Left renal cortex interstitium (tissue), 4 donors: ENCODE measurements at places on chromosomes 13 and 19.

- DNase-seq: no peak
Observed at GRCh38 chr19:10222201-10222890, 8.8 kb downstream of the S1PR2 start.

- no peak for DNase-seq
Observed at GRCh38 chr19:35743640-35744429, 1.4 kb downstream of the U2AF1L4 start.

GRCh38 chr19:58034477-58034793 is 610 bp downstream of the ZSCAN1 start:
- no peak for DNase-seq

DNA sequence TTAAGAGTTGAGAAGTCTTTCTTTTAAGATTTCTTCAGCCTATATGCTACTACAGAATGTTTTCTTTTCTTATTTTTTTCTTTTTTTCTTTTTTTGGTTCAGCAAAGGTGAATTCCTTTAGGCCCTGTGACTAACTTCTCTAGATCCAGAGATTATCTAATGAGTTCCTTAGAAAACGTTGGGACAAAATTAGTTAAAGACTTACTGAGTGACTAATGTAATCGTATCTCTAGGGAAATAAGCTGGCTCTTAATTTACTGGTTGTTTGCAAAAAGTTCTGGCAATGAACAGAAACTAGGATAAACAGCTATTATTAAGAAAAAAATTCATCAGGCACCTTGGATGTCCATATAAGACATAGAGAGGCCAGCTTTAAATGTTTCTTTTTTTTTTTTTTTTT is 30.7 kb upstream of the CSNK1A1L start:
- no peak for DNase-seq

DNA sequence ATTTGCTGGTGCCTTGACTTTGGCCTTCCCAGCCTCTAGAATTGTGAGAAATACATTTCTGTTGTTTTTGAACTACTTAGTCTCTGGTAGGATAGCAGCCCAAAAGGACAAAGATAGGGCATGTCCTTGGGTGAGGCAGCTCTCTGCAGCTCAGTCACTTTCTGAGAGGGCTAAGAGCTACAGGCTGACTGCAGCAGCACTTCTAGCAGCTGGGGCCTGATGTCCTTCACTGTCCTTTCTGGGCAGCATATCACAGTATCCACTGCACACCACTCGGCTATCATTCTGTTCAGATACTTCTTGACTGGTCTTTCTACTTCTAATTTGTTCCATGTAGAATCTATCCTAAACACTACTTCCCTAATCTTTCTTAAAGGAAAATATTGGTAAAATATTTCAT is 68.5 kb upstream of the CLDN10 start:
- no peak for DNase-seq

GRCh38 chr19:30450100-30450499 is 77.9 kb downstream of the ZNF536 start:
- DNase-seq: no peak

DNA sequence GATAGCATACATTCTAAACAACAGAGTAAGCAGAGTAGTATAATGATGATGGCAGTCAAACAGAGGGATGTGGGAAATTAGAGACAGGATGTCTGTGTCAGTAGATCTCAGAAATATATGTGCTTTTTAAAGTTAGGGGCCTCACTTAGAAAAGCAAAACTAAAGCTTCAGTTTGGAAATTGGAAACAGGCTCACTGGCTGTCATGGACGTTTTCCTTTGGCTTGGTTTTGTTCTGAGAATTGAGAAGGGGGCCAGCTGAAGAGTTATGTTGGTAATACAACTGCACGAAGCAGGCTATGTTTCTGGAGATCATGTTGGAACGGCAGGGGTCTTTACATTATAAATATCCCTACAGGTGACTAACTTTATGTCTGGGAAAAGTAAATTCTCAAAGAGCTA is 261.3 kb downstream of the LMO7 start:
- no peak for DNase-seq

DNA sequence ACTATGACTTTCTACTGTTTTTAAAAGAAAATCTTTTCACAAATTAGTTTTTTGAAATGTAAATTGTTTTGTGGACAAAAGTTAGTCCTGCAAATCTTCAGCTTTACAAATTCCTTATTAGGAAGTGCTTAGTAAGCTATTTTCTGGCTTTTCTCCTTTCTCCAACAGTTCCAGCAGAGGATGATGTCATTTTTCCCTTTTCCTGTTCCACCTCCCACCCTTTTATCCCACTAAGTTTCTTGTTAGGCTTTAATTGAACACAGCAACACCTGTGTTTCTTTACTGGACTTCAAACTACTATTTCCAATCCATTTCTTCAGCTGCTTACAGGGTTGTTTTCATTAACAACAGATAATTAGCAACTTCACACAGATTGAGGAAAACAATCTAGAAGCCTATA is 389.2 kb downstream of the NDFIP2 start:
- DNase-seq: no peak

- DNase-seq: no peak
Observed at GRCh38 chr13:97491452-97491851, 57.5 kb downstream of the RAP2A start.

GRCh38 chr13:95530178-95530577 is 22.3 kb upstream of the CLDN10 start:
- no peak for DNase-seq

GRCh38 chr13:98761986-98762616 is 9.6 kb upstream of the SLC15A1 start:
- no peak for DNase-seq

DNA sequence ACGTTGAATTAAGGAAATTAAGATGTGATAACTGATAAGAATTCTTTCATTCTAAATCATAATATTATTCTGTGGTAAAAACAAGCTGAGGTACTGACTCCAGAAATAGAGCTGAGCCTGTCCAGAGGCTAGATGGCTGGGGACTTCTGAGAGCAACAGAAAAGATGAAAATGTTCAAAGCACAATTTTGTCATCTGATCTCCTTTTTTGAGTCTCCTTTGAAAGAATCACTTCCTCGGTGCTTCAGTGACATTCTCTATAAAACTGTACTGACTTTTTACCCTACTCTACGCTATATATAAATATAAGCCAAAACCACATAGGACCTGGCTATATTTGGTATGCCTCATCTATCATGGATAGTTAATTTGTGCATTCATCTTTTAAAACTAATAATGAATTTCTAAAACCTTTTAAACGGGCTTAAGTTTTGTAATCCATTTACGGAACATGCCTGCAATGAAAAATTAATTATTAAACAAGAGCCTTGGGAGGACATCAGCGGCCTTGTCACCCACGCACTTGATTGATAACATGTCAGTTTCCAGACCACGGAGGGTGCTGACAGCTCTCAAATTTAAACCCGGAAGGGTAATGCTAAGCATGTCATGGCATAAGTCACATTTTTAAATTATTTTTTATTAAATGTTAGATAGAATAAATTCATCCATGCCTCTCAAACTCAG is 235.5 kb downstream of the PCDH9 start:
- DNase-seq: no peak

DNA sequence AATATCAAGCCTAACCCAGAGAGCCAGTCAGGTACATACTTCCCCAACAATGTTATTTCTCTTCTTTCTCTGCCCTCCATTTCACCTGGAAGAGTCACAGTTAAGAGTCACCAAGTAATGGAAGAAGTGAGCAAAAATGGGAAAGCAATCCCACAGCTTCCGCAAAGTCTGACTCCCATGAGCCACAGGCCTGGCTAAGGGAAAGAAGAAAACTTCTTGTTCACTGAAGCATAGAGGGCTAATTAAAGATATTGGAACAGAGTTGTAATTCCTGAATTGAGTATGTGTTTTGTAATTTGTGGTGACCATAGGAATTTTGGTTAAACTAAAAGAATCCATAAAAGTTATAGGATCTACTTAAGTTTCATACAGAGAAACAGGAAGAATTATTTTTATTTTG is 830.9 kb upstream of the PCDH20 start:
- DNase-seq: no peak

GRCh38 chr19:1947651-1948209 is 6.8 kb downstream of the CSNK1G2 start:
- DNase-seq: no peak

- no peak for DNase-seq
Observed at GRCh38 chr13:82002710-82003109, 1661.8 kb upstream of the SPRY2 start.

DNA sequence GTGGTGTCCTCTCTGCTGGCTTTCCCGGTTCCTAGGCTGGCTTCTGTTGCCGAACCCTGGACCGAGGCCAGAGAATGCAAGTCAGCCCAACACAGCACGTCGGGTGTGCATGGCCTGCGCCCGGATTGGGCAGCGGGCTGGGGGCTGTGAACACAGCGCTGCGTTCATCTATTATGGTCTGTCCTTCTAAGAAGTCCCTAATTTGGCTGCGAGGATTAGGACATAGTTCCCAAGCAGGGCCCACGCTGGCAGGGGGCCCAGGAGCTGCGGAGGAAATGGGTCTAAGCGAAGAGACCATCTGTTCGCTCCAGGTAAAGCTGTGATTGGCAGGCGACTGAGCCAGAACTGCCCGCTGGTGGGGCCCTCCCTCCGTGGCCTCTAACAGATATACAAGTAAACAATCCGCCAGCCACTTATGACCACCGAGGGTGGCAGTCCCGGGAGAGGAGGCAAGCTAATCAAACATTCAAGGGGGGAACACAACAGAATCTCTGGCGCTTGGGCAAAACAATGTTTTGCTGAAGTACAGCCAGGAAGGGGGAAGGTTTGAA is 6.0 kb downstream of the SYCE2 start:
- no peak for DNase-seq

GRCh38 chr13:34779171-34779570 is 162.9 kb upstream of the NBEA start:
- no peak for DNase-seq

GRCh38 chr19:29645491-29645867 is 19.8 kb upstream of the PLEKHF1 start:
- no peak for DNase-seq

DNA sequence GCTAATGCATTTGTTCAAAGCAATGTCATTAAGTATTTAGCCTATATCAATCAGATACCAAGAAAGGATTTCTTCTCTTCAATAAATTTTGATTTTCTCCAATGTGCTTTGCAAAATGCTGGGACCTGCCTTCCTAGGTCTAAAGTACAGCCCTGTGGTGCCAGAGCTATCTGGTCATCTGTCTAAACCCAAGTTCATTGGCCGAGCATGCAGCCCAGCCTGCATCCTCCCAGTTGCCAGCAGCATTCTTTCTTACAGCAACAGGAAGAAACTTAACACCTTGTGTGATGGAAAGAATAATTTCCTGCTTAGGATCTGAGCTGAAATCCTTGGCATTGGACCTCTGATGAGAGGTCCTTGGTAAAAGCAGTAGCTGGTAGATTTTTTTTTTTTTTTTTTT is 310.0 kb downstream of the RBM26 start:
- no peak for DNase-seq

DNA sequence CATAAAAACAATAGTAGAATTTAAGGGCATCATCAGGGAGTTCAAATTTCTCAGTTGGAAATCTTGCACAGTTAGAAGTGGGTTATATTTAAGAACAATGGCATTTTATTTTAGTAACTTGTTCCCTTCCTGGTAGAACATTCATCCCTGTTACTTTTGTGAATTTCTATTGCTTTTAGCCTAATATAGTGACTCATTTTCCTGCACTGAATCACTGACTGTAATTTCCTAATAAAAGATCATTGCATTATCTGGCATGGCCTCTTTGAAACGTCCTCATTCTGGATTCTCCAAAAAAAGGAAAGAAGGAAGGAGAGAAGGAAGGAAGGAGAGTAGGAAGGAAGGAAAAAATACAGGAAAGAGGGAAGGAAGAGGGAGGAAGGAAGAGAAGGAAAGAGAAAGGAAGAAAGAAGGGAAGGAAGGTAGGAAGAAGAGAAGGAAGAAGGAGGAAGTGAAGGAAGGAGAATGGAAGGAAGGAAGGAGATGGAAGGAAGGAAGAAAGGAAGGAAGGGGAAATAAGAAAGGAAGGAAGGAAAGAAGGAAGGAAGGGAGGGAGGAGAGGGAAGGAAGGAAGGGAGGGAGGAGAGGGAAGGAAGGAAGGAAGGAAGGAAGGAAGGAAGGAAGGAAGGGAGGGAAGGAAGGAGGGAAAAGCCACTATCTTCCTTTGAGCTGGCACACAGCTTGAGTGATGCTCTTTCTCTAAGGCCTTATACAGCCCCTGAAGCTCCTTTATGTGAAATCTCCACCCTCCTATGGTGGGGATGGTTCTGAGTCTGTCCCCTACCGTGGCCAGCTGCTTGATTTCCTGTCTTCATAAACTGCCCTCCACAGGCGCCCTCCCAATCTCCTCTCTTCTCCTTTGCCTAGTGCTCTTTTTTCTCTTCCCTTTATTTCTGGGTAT is 29.8 kb upstream of the TM9SF2 start:
- no peak for DNase-seq

GRCh38 chr13:113207890-113208420 is 514 bp downstream of the PCID2 start:
- DNase-seq: no peak

- DNase-seq: no peak
Observed at GRCh38 chr19:41161903-41162302, 31.1 kb upstream of the CYP2S1 start.

DNA sequence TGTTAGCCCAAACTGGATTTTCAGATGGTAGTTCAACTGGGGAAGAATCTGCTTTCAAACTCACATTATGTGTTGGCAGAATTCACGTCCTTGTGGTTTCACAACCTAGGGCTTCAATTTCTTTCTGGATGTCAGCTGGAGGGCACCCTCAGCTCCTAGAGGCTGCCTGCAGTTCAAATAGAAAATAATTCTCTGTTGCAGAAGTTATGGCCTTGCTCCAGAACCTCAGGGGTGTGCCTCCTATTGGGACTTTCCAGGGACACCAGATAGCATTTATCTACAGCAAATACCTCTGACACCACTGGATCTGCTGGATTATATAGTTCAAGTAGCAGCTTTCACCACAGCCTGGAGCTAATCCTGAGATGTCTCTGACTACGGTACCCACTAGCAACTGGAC is 11.8 kb upstream of the RB1 start:
- DNase-seq: no peak

DNA sequence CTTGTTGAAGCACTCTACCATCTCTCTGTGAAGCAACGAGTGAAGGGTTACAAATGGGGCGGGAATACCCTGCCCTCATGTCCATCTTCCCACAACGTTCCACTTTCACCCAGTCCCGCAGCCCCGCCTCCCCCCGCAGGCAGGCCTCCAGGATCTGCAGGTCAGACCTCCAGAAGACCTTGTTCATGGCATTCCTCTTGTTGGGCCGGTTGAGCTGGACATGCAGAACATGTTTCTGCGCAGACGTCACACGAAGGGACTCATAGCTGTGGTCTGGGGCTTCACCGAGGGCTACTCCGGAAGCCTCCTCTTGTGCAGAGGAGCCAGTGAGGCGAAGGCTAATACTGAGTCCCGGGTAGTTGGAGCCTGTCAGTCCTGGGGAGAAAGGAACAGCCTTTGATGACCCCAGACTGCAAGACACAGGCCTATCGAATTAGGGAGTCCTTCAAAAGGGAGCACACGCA is 420 bp downstream of the ECH1 start:
- DNase-seq: no peak
